SJCRH30 (cell line): ENCODE measurements at places on chromosomes 4 and X. TPM values are rescaled to one million over a fixed set of nuclear protein-coding genes. Genes with fewer than 3 reads are reported as not detected.

GRCh38 chr4:95643627-95644026, 94.9 kb upstream of the UNC5C start:
- H3K27me3 ChIP-seq = no peaks in the 10 kb centered on the region
- H3K27ac ChIP-seq = no peak overlapping the region
- H3K36me3 ChIP-seq = no peaks in the 10 kb centered on the region
- DNase-seq = peak; percentile 28
- no peaks in the 10 kb centered on the region for H3K4me1 ChIP-seq

- H3K27me3 ChIP-seq = no peaks in the 10 kb centered on the region
- no peaks in the 10 kb centered on the region for H3K4me1 ChIP-seq
- H3K27ac ChIP-seq = peak overlapping the region; percentile 51
- DNase-seq = peak; percentile 38
- H3K36me3 ChIP-seq = no peaks in the 10 kb centered on the region
Observed at GRCh38 chrX:53440621-53441517, 6.7 kb upstream of the HSD17B10 start.

GRCh38 chrX:152632445-152633097, 5.1 kb upstream of the GABRQ start:
- no peak overlapping the region for H3K4me3 ChIP-seq
- peak; percentile 24 for DNase-seq
- H3K27ac ChIP-seq = no peak overlapping the region
- H3K36me3 ChIP-seq = no peaks in the 10 kb centered on the region

DNA sequence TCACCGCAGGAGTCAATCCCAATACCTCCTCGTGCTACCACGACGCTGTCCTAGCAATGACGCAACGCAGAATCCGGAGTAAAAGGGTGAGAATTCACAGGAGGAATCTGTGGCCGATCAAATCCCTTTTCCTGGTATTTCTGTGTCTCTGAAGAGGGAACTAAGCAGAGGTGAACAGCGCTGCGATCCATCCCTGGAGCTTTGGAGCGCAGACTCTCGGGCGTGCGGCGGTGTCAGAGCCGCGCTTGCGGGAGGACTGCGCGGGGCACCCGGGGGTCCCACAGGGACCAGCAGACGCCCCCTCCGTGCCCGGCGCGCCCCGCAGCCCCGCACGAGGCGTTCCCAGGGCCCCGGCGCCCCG, 17.2 kb upstream of the ZNF718 start:
- H3K27ac ChIP-seq = no peak overlapping the region
- H3K4me3 ChIP-seq = no peak overlapping the region
- H3K4me1 ChIP-seq = no peaks in the 10 kb centered on the region

GRCh38 chr4:108991551-108992328, 228.9 kb upstream of the ETNPPL start:
- peaks cover 15% of the 10 kb centered on the region for H3K4me1 ChIP-seq
- DNase-seq = peak; percentile 20
- no peaks in the 10 kb centered on the region for H3K36me3 ChIP-seq
- 0 out of 2 replicates have a peak overlapping the region, but pooled peaks have one; percentile 6 for H3K27ac ChIP-seq

GRCh38 chr4:79576429-79576753, 168.4 kb upstream of the GK2 start:
- H3K27ac ChIP-seq = no peak overlapping the region
- H3K4me3 ChIP-seq = no peak overlapping the region
- DNase-seq = peak; percentile 71
- H3K4me1 ChIP-seq = no peaks in the 10 kb centered on the region
- no peaks in the 10 kb centered on the region for H3K36me3 ChIP-seq

GRCh38 chr4:40241941-40242340, 45.1 kb downstream of the RHOH start:
- no peaks in the 10 kb centered on the region; the same call in 1 of the 2 replicates for H3K27me3 ChIP-seq
- no peak overlapping the region for H3K27ac ChIP-seq
- H3K4me1 ChIP-seq = no peaks in the 10 kb centered on the region
- H3K4me3 ChIP-seq = no peak overlapping the region
- H3K36me3 ChIP-seq = no peaks in the 10 kb centered on the region
- DNase-seq = no peak

DNA sequence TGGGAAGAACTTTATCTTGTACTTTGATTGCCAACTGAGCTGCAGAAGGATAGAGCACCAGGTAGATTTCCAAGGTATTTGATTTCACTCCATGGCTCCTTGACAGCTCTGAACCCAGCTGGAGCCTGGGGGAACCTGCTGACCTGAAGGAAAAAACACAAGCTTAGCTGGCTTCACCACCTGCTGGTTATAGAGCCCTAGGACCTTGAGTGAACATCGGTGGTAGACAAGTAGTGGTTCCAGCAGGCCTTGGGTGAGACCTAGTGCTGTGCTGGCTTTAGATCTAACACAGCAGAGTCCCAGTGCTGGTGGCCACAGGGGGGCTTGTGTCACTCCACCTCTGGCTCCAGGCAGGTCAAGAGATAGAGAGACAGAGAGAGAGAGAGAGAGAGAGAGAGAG, 1102.6 kb downstream of the ADGRL3 start:
- no peak overlapping the region for H3K27ac ChIP-seq
- H3K4me1 ChIP-seq = no peaks in the 10 kb centered on the region
- no peaks in the 10 kb centered on the region for H3K36me3 ChIP-seq
- H3K27me3 ChIP-seq = no peaks in the 10 kb centered on the region

GRCh38 chrX:74179071-74179470, 124.9 kb upstream of the ZCCHC13 start:
- DNase-seq = no peak
- H3K27ac ChIP-seq = no peak overlapping the region
- H3K4me1 ChIP-seq = no peaks in the 10 kb centered on the region
- no peak overlapping the region for H3K4me3 ChIP-seq
- H3K36me3 ChIP-seq = no peaks in the 10 kb centered on the region
- H3K27me3 ChIP-seq = no peaks in the 10 kb centered on the region

- H3K36me3 ChIP-seq = no peaks in the 10 kb centered on the region
- DNase-seq = no peak
- no peak overlapping the region for H3K4me3 ChIP-seq
- H3K4me1 ChIP-seq = no peaks in the 10 kb centered on the region
- no peaks in the 10 kb centered on the region for H3K27me3 ChIP-seq
Observed at GRCh38 chrX:7926501-7926900, 712 bp downstream of the PNPLA4 start.

- H3K36me3 ChIP-seq = no peaks in the 10 kb centered on the region
- no peak overlapping the region for H3K27ac ChIP-seq
- H3K4me3 ChIP-seq = no peak overlapping the region
- no peaks in the 10 kb centered on the region for H3K27me3 ChIP-seq
Observed at GRCh38 chr4:55121246-55121645, 4.1 kb downstream of the KDR start.

GRCh38 chr4:52711272-52711671, 40.0 kb downstream of the ERVMER34-1 start:
- H3K4me1 ChIP-seq = 0 out of 2 replicates have a peak, but pooled peaks cover 5% of the 10 kb centered on the region
- DNase-seq = no peak
- no peak overlapping the region for H3K27ac ChIP-seq
- H3K36me3 ChIP-seq = peaks cover 32% of the 10 kb centered on the region

- H3K27ac ChIP-seq = no peak overlapping the region
- H3K27me3 ChIP-seq = no peaks in the 10 kb centered on the region
- H3K4me1 ChIP-seq = peaks cover 16% of the 10 kb centered on the region
- no peaks in the 10 kb centered on the region for H3K36me3 ChIP-seq
- no peak overlapping the region for H3K4me3 ChIP-seq
Observed at GRCh38 chr4:87274327-87274726, 48.4 kb downstream of the HSD17B13 start.

- H3K4me1 ChIP-seq = peaks cover 4% of the 10 kb centered on the region; the same call in 1 of the 2 replicates
- peak within 1 kb of the TSS; percentile 94 for H3K4me3 ChIP-seq
- no peak for DNase-seq
- H3K27me3 ChIP-seq = no peaks in the 10 kb centered on the region
- no peaks in the 10 kb centered on the region for H3K36me3 ChIP-seq
Observed at GRCh38 chrX:64205441-64205734, at the start of gene AMER1. Gene AMER1 (minus strand): TSS chrX:64205708. CDS start chrX:64193286, 12,422 bp downstream.

- H3K27ac ChIP-seq = no peak overlapping the region
- H3K4me3 ChIP-seq = no peak overlapping the region
- no peaks in the 10 kb centered on the region for H3K4me1 ChIP-seq
- no peaks in the 10 kb centered on the region for H3K36me3 ChIP-seq
- peaks cover 6% of the 10 kb centered on the region; the same call in 1 of the 2 replicates for H3K27me3 ChIP-seq
Observed at GRCh38 chr4:24970191-24970590, 57.3 kb upstream of the CCDC149 start.

DNA sequence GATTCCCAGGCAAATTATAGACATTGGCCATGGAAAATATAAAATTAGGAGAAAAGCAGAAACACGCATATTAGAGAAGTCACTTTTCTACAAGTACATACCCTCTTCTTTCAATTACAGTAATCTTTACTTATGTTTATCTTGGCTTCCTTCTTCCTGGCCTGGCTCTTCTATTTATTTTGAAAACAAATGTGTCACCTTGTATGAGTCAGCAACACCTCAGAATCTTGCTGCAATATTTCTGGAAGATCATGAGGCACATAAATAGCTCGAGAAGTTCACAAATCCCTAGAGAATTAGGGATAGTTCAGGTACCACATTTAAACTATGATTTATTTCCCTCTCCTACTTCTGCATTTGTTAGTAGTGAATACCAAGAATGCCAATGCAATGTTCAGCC, 124.6 kb downstream of the ANOS1 start:
- no peaks in the 10 kb centered on the region for H3K27me3 ChIP-seq
- H3K4me1 ChIP-seq = no peaks in the 10 kb centered on the region
- H3K36me3 ChIP-seq = no peaks in the 10 kb centered on the region
- no peak overlapping the region for H3K4me3 ChIP-seq

GRCh38 chr4:73127839-73128453, 58.4 kb upstream of the COX18 start:
- H3K27ac ChIP-seq = no peak overlapping the region
- no peak for DNase-seq
- no peaks in the 10 kb centered on the region for H3K4me1 ChIP-seq

Gene SH3TC1
- total RNA-seq = 21.5 and 28.9 TPM in 2 replicates

Gene TMEM35A
- total RNA-seq = 0.10 and 0.13 TPM in 2 replicates
